ENCODE measurements at places on chromosomes 2 and 18. TPM values are rescaled to one million over a fixed set of nuclear protein-coding genes. Genes with fewer than 3 reads are reported as not detected.

The MOCOS gene
- 12.4 TPM for total RNA-seq

The VAMP5 gene
- total RNA-seq: 1.1 TPM

The KYNU gene
- total RNA-seq: 5.4 TPM

The CNOT9 gene
- total RNA-seq: 51.6 TPM

The ERLEC1 gene
- 21.6 TPM for total RNA-seq

The NAGK gene
- 8.8 TPM for total RNA-seq

The PAX3 gene
- total RNA-seq: not detected

The IL36G gene
- not detected for total RNA-seq

The DSG1 gene
- 0.09 TPM for total RNA-seq

The IL18R1 gene
- 2.5 TPM for total RNA-seq

The AP1S3 gene
- total RNA-seq: 2.5 TPM

The ARHGEF4 gene
- not detected for total RNA-seq

The RIT2 gene
- not detected for total RNA-seq
